Activated gamma-delta T cell (primary cell): ENCODE measurements at places on chromosomes 16 and 17.

DNA sequence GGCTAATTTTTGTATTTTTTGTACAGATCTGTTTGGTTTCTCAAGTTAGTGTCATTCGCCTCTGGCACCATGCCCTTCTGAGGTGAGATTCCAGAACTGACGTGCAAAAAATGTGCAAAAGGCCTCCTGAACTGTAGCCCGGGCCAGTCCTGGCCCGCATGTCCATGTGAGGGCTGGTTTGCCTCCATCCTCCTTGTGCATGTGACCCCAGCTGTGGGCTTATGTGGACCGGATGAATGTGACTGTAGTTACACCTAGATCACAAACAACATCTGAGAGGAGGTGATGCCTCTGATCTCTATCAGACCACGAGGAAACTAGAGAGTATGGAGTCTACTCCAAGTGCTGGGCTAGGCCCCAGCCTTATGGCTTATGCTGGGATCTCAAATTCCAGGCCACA is 241.6 kb downstream of the XYLT1 start:
- no peak for DNase-seq

- no peak for DNase-seq
Measured at GRCh38 chr17:75308732-75309629, 19.7 kb upstream of the SLC25A19 start.

DNA sequence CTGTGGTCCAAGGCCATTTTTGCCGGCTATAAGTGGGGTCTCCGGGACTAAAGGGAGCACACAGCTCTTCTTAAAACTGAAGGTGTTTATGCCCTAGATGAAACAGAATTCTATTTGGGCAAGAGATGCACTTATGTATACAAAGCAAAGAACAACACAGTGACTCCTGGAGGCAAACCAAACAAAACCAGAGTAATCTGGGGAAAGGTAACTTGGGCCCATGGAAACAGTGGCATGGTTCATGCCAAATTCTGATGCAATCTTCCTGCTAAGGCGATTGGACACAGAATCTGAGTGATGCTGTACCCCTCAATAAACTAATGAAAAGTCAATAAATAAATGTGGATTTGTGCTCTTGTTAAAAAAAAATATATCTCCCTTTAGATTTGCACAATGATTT is 20.2 kb upstream of the SHISA9 start:
- no peak for DNase-seq

GRCh38 chr16:67964477-67965131 is 3.8 kb downstream of the SLC12A4 start:
- DNase-seq: no peak

GRCh38 chr17:75111777-75112335 is 2.1 kb downstream of the ARMC7 start:
- DNase-seq: no peak

DNA sequence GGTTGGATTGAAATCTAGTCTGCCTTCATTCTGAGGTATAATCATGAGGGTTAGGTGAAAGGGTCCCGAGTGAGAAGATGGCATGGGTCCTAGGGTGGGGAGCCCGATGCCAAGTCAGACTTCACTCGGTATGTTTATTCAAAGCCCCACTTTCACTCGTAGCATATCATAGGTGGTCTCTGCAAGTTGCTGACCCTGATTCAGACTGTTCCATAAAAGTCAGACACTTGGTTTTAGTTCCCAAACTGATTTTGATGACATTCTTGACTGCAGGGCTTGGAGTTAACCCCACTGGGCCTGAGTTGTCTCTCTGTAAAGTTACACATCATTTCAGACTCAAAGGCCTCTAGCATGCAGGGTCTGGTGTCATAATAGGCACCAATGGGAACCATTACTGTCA is 17.8 kb downstream of the HAPSTR1 start:
- DNase-seq: no peak

- DNase-seq: peak; percentile 89
Measured at GRCh38 chr16:89873109-89873971, at the start of gene TCF25. TSS of gene TCF25 (plus strand) at chr16:89873592. CDS start at chr16:89873668, 76 bp downstream.

- no peak for DNase-seq
Measured at GRCh38 chr17:21209511-21210175, 4.3 kb downstream of the TMEM11 start.

- no peak for DNase-seq
Measured at GRCh38 chr16:1991135-1991551, 1.4 kb downstream of the SYNGR3 start.
